NCI-H748 treated with DMSO at 0.1 percent for 48 hours (cell line): ENCODE measurements at places on chromosomes 1 and 21.

DNA sequence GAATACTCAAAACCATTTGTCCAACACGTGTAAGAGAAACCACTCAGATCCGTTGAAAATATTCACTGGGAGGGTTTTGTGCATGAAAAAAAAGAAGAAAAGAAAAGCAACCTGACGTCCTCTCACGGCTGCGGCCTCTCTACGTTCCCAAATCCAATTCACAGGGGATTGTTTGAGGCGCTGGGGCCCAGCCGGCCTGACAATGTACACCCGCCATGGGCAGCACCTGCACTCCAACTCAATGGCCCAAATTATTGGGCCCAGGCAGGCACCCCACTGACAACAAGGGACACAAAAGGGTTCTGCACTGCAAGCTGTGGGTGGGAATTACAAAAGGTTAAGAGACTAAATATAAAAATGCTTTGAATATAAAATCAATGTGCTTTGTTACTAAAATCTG lies 41.5 kb downstream of the MORN1 start:
- no peak for DNase-seq

DNA sequence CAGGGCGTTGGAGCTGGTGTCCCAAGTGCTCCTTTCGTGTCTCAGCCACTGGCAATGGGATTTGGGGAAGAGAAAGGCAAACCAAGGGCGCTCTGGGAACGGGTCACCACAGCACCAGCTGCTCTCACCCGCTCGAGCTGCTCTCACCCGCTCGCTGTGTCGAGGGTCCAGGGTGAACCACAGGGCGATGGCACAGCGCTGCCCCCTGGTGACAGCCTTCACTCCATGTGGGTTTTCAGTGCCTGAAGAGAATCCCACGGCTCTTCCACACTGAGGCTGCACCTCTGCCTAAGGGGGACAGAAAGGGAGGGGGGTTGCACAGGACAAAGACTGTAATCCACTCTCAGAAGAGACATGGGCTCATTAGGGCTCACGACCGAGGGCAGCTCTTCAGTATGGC lies 7.1 kb upstream of the CLDN19 start:
- peak; percentile 80 for DNase-seq

DNA sequence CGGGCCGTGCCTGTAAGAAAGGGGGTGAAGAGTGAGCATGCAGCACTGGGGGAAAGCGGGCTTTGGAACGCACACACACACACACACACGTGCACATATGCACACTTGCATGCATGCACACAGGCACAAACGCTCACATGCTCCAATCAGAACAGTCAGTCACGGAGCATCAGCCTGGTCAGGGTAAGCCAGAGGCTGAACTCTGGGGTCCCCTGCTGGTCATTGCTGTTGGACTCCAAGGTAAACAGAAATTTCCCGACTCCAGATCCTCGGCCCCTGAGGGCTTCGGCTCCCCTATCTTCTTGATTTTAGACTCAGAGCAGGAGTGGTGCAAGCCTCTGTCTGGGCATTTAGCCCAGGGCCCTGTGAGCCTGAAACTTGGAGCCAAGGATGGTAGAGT lies 54.2 kb downstream of the SYT2 start:
- no peak for DNase-seq

- DNase-seq, result no peak
These were observed 264.6 kb downstream of the DUSP10 start for GRCh38 chr1:221477252-221477651.

DNA sequence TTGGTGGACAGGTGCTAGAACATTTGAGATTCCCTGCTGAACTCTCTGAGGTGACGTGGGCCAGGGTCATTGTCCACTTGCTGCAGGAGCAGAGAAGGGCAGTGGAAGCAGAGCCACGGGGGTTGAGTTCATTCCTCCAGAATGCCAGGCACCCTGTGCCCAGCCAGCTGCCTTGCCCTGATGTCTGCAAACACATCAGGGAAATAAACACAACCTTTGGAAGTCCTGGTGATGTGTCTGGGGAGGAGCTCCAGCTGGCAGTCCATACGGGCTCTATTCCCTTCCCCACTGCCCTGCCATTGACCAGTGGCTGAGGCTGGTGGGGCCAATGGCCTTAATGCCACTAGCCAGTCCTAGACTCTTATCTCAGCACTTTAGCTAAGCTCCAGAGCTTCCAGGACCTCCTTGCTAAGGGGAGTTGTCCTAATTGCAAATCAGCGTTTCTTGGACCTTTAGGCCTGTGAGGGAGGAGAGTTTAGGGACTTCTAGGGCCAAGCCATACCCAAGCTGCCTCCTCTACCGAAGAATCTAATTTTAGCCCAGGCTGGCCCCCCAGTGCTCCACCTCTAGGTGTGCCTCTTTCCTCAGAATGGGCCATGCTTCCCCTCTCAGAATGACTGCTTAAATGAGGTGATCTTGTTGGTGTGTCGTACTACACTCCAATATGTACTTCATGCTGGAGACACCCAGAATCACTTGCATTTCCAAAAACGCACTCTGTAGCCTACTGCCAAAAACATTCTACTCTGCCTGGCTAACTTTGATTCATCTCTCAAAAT lies 25.9 kb upstream of the MFSD2A start:
- no peak for DNase-seq

GRCh38 chr1:241485554-241485992 lies 34.0 kb downstream of the FH start:
- DNase-seq, result no peak

- DNase-seq, result no peak
These were observed 139.4 kb downstream of the EDEM3 start for GRCh38 chr1:184615301-184615700.

- no peak for DNase-seq
These were observed 853 bp upstream of the DOP1B start for GRCh38 chr21:36155603-36156338.

GRCh38 chr1:225427235-225428067 lies at the start of gene LBR:
Gene LBR (minus strand): TSS chr1:225428038. CDS start chr1:225424075, 3,963 bp downstream.
- no peak for DNase-seq

DNA sequence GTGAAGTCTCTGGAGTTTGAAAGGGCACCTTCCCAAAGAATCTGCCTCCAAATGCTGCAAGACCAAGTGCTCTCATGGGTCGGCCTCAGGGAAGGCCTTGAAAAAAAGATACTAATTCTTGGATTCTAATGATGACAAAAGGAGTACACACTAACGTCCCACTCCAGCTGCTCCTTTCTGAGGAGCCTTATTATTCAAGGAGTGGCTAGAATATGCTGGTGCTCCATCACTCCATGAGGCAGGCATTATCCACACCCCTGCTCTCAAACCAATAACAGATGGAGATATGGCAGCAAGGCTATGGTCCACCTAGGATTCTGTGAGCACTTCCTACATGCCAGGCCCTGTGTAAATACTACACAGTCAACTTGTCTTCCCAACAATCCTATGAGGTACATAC lies 54.4 kb downstream of the FAM78B start:
- no peak for DNase-seq

DNA sequence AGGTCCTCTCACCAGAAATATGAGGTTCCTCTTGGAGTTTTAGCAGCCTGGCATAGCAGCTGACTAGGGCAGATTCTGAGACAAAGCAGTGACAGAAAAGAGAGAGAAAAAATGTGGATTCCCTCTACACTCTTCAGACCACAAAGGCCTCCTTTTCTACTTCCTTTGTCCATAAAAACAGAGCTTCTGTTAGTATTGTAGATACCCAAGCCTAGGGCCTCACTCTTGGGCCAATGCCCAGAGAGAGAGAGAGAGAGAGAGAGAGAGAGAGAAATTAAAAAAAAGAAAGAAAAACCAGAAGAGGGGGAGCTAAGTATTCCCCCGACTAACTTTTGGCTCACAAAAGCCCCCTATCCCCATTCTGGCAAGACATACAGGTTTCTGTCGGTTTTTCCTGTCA lies 2.4 kb upstream of the ZRANB2 start:
- DNase-seq, result no peak

DNA sequence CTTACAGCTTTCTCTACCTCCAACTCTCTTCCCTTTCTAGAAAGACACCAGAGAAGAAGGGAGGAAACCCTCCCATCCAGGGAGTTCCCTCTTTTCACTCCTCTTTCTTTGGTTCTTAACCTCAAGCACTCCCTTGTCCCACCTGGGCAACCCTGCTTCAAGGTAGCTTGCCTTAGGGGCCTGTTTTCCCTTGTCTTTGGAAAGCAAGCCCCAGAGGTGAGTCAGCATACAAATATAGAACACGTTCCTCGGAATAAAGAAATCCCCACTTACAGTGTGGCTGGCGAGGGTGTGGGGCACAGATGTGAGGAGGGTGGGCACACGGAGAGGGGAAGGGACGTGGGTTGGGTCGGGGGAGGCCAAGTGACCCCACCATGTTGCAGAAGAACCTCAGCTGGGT lies 26.1 kb upstream of the KCNE2 start:
- no peak for DNase-seq

GRCh38 chr1:65458730-65459396 lies 38.4 kb downstream of the LEPR start:
- DNase-seq, result no peak

DNA sequence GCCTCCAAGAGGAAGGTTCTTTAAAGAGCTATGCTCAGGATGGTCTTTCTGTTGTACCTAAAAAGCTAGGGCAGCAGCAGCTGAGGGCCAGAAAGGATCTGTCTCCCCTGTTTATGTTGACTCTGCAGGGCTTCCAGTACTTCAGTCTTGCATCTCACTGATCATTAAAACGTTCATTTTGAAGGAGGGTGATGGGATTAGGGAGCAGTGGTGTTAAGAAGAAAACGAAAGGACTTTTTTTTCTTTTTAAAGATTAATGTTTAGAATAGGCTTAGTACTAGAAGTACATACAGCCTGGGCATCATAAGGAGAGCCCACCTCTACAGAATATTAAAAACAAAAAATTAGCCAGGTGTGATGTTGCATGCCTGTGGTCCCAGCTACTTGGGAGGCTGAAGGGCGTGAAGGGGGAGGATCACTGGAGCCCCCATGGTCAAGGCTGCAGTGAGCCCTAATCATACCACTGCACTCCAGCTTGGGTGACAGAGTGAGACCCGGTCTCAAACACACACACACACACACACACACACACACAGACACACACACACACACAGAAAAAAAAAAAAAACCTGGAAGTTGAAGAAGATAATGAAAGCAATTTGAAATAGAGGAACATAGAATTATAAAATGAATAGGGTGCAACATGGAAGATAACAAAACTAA lies 2.9 kb downstream of the CR1L start:
- DNase-seq, result no peak

DNA sequence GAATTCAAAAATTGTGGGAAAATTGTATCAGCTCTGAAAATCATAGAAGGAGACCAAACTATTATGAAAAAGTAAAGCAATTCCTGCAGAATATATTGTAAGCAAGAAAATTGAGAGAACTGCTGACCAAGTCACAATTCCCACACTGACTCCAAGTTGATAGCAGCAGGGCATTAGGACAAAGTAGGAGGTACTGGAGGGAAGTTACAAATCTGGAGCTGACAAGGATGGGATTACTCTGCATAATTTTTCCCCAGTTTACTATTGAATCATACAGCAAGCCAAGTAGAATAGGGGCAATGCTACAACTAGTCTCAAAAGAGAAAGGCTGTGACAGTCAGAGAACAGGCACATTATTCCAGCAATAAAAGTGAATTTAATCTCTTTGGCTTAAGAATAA lies 161.3 kb upstream of the USP25 start:
- DNase-seq, result no peak

DNA sequence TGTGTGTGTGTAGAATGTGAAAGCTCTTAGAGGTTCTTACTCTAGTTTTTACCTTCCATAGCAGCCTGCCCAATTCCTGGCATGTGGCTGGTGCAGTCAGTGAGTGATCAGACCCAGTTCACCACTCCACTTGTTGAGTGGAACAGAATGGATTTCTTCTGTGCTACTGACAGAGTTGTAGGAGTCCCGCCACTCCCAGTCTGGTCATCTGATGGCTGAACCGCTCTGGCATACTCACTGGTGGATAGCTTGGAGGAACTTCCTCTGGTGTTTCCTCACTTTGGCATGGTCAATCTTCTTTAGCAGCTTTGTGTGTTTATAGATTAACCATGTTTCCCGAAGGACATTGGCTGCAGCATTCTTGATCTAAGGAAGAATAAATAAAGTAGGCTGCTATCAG lies 106.7 kb upstream of the ADAR start:
- no peak for DNase-seq

DNA sequence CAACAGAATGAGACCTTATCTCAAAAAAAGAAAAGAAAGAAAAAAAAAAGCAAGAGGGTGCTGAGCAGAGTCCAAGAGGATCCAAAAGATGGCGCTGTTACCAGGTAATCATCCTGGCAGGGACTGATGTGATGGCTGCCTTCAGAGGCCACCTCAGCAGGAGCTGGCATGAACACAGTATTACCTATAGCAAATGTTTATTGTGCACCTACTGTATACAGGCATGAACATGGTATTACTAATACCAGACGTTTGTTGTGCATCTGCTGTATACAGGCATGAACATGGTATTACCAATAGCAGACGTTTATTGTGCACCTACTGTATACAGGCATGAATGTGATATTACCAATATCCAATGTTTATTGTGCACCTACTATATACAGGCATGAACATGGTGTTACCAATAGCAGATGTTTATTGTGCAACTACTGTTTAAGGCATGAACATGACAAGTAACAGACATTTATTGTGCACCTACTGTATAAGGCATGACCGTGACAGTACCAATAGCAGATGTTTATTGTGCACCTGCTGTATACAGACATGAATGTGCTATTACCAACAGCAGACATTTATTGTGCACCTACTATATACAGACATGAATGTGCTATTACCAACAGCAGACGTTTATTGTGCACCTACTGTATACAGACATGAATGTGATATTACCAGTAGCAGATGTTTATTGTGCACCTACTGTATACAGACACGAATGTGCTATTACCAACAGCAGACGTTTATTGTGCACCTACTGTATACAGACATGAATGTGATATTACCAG lies 115.1 kb upstream of the TMEM51 start:
- no peak for DNase-seq

DNA sequence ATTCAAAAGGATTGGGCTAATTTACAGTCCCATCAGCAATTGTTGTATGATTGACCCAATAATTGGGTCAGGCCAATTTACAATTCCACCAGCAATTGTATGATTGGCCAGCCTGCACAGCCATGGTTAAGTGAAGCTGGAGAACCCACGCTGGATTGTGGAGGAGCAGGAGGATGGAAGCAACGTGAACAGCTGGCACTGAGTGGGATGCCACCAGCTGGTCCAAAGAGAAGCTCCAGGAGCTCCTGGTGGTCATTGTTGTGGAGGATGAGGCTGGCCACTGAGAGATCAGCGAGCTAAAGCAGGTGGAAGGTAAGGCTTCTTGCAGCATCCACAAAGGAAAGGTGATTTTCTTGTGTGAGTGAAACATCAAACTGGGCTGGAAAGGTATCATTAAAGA lies 23.2 kb upstream of the EFCAB14 start:
- DNase-seq, result no peak

GRCh38 chr1:36149237-36149972 lies at the start of gene TRAPPC3:
Gene TRAPPC3 (minus strand): TSS chr1:36149486. CDS start chr1:36149378, 108 bp downstream.
- DNase-seq, result peak; percentile 94

DNA sequence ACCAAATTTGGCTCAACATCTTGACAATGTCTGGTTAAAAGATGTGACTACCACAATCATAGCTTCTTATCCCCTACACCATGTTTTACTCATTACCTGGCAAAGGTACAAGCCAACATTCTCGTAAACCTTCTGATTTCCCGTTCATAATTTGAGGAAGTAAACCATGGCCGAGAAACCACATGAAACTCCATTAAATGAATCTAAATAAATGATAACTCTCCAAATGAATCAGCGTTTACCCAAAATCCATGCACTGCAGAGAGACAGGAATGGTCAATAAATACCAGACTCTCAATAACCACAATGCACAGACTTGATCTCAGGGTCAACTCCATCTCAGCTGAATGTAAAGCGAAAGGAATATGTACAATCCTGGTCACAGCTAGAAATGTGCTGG lies 125.2 kb downstream of the TYW3 start:
- DNase-seq, result no peak

- no peak for DNase-seq
These were observed 5.7 kb downstream of the BCAR3 start for GRCh38 chr1:93675931-93676330.

GRCh38 chr1:55194851-55195250 lies 20.3 kb downstream of the USP24 start:
- no peak for DNase-seq
